ENCODE measurements at places on chromosomes 2 and 18.

DNA sequence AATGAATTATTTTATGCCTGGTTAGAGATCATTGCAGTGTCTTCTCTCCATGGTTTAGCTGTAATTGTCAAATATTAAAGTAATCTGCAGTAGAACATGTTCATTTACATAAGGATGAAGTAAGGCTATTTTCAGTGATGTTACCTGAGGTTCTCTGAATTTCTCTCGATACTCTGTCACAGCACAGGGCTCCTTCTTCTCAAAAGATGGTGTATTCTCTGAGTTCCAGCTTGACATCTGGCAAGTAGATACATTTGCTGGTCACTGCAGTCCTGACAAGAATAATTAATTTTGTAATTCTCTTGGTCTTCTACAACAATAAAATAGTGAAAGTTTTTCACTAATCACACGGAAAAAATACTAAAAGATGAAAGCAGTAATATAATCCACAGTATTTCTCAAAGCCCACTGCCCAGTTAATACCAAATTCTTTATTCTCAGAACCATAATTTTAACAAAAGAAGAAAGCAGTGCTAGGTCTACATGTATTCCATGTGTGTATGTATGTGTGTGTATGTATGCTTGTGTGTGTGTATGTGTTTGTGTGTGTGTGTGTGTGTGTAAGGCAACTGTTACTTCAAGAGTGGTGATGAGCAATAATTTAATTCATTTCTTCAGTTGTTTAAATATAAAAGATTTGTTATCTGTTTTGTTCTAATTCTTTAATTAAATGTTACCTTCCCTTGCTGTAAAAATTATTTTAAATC is 1165.5 kb upstream of the SLC39A10 start:
- no peak for DNase-seq

DNA sequence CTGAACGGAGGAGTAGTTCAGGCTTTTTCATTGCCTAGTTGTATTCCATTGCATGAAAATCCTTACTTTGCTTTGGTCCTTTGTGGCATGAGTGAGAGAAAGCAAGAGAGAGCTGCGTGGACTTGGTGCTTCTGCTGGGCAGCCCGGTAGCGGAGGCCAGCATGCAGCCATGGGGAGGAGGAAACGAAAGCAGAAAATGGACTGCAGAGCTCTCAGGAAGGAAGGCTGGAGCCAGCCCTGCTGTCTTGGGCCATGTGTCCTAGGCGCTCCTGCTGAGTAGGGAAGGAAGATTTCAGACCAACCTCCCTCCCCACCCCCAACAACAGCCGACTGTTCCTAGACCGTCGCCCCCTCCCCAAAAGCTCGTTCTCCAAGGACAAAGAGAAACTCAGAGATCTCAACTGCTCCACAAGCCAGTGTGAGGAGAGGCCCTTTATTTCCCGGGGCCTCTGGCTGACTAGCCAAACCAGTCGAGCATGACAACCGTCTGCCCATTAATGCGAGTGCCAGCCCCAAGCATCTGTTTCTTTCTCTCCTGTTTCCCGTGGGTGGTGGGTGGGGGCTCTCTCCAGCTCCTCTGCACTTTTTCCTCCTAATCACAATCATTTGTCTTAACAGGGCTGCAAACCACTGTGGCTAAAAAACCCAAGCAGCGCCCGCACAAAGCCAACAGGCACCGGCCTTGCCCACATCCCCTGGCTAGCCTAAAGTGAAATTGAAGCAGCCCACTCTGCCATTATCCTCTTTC is 66.8 kb upstream of the FZD7 start:
- DNase-seq, result no peak

GRCh38 chr2:172555522-172556283 is at the start of gene PDK1:
Gene PDK1 (plus strand): TSS chr2:172556090. CDS start chr2:172556151, 61 bp downstream.
- DNase-seq, result peak; percentile 94

GRCh38 chr2:237955640-237956401 is 11.0 kb upstream of the UBE2F start:
- no peak for DNase-seq

DNA sequence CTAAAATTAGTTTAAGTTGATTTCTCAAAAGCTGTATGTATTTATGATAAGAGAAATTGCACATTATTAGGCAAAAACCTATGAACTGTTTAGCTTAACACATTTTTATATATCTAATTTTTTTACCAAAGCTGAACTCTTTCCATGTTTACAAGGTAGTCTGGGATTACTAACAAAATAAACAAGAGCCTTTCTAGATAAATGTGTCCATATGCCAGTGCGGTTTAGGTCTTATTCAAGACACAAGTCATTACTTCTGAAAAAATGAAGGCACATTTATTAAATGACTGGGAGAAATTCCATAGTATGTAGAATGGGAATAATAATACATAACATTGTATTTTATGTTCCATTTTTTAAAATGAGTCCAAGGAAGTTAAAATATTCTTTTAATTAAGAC is 82.0 kb downstream of the DPP4 start:
- no peak for DNase-seq

DNA sequence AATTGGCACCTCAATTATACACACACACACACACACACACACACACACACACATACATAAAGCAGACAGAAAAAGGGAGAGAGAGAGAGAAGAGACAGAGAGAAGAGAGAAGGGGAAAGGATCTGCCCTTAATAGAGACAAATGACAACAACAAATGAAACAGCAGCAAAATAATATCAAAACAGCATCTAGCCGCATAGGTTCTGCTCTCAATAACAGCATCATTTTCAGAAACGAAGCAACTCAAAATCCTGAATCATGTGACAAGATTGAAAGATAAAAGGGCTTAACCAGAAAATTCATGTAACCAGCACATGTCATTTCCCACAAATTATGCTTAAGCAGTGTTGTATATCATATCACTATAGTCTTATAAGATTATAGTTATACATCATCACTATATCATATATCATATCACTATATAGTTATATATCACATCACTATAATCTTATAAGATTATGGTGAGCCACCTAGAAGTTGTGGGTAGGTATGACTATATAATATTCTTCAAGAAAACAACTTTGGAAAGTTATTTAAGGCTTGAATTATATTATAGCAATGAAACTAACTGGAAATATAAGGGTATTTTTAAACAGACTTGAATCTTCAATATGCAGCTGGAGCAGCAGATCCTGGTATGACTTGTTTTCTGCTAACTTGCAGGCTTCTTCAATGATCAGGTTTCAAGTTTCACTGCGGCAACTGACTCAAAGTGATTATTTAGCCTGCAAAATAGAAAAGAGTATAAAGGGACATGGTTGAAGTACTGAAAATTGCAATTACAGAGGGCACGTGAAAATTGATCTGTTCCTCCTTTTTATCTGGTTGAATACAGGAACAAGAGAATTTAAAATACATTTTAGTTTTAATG is 16.1 kb upstream of the VPS54 start:
- DNase-seq, result no peak

DNA sequence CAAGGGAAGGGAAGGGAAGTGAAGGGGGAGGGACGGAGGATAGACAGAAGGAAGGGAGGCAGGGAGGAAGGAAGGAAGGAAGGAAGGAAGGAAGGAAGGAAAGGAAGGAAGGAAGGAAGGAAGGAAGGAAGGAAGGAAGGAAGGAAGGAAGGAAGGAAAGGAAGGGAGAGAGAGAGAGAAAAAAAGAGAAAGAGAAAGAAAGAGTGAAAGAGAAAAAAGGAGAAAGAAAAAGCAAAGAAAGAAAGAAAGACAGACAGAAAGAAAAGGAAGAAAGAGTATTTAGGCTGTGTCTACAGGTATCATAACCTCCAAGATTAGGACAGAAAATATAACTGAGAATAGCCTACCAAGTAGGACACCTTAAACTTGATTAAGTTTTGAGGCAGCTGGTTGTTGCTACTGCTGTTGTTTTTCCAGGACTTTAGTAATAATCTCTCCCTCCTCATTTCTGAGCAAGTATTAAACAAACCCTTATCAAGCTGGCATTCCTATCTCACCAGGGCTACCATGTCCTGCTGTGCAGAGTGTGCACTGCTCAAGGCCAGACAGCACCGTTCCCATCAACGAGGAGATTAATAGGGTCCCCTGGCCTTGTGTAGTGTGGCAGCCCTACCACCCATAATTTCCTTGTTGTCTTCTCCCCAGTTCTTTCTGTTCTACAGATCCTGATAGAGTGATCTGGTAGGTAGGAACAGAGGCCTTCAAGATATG is 90.5 kb upstream of the FHL2 start:
- no peak for DNase-seq

GRCh38 chr2:5519286-5519685 is 172.9 kb upstream of the SOX11 start:
- DNase-seq, result no peak

DNA sequence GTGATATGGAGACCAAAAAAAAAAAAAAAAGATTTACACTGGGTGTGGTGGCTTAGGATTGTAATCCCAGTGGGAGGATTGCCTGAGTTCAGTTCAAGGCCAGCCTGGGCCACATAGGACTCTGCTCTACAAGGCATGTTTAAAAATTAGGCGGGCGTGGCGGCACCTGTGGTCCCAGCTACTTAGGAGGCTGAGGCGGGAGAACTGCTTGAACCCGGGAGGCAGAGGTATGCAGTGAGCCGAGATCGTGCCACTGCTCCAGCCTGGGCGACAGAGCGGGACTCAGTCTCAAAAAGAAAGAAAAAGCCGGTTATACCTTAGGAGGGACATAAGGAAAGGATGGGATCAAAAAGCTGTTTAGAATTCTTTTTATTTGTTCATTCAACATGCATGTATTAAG is 707 bp upstream of the SPDYA start:
- DNase-seq, result no peak

GRCh38 chr2:21155365-21156136 is 31.8 kb downstream of the TDRD15 start:
- no peak for DNase-seq

DNA sequence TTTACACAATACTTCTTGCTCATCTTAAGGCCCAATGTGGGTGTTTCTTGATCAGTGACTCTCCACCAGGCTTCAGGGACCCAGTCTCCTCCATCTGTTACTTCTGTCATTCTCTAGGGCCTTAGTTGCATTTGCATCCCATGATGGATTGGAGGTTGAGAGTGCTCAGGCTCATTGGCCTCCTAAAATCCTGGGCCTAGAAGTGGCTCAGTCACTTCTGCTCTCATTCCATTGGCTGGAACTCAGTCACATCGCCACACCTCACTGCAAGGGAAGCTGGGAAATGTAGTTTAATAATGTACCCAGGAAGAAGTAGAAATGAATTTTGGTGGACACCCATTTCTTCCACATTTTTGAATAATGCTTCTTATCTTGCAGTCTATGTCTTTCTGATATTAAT is 223.5 kb downstream of the HRH4 start:
- DNase-seq, result no peak

- no peak for DNase-seq
Measured at GRCh38 chr2:34408100-34408499, 809.0 kb upstream of the FAM98A start.

DNA sequence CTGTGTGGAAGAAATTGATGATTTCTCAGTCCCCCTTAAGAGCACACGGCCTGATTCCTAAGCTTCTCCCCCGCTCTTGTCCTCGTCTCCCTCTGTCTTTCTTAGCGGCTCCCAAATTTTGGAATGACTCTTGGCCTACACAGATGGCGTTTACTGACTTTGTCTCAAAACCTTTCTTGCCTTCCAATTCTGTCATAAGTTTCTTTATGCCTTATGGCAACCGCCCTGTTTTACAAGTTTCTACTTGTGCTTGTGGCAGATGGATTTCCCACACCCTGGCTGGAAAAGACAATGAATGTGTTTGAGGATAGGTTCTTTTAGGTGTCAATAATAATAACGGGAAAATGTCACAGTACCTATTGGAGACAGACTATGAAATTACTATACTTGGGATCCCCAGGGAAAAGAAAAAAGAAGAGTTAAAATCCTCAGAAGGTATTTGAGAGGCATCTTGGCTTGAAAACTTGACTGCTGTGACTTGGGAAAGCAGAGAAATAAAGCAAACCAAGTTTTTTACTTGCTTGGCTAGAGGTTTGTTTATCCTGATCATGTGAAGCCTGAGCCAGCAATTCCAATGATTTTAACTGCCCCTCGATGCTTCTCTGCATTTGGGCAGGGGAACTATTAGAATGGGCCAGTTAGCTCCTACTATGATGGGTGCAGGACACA is 276.4 kb downstream of the HRH4 start:
- no peak for DNase-seq

DNA sequence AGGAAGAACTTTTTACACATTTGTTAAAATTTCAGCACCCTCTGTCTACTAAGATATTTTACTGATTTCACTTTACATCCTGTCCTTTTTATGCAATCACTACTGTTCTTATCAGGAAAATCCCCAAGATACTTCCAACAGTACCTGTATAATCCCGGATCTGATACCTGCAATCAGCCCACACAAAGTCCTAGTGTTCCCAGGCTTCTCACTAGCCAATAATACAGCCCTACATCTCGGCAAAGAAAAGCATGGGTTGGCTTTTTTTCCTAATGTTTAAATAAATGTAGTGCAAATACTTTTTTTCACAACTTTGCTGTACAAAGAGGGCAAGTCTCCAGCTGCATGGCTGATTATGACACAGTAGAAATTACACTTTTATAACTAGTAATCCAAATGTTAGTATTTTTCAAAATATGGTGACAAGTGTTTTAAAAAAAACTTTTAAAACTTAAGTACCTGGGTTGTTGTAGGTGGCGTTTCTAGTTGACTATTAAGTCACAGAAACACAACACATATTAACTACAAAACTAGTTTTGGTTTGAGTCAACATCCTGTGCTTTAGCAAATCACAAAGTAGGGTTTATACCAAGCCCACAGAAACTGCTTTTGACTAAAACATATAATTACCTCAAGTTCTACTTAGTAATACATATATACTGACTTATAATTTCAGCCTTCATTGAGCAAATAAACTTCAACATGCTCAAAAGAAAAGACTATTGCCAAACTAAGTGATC is 19.5 kb downstream of the CNOT11 start:
- no peak for DNase-seq

GRCh38 chr2:229586012-229586411 is 128.3 kb downstream of the DNER start:
- no peak for DNase-seq

GRCh38 chr18:14924226-14924625 is 176.3 kb downstream of the ANKRD30B start:
- no peak for DNase-seq

GRCh38 chr18:34976123-34976522 is 65.1 kb upstream of the MAPRE2 start:
- DNase-seq, result no peak

GRCh38 chr2:54903736-54904554 is 146.3 kb downstream of the RTN4 start:
- DNase-seq, result no peak

DNA sequence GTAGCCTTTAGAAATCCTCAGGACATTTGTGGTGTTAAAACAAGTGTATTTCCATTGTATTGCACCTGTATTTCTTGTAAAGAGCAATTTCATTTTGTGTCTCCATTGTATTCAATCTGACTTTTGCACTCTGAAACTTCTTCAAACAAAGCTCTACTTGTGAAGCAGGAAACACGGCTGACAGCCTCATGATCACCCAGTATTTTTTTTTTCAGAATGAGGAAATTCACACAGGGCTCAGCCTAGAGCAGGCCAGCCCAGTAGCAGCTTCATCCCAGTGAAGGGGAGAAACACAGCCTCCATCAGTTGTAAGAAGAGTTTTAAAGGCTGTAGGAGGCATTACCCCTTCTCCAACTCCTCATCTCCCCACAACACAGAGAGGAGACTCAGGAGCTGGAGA is 175.9 kb upstream of the KLHL29 start:
- no peak for DNase-seq
